ENCODE measurements at places on chromosomes 16 and 17.

DNA sequence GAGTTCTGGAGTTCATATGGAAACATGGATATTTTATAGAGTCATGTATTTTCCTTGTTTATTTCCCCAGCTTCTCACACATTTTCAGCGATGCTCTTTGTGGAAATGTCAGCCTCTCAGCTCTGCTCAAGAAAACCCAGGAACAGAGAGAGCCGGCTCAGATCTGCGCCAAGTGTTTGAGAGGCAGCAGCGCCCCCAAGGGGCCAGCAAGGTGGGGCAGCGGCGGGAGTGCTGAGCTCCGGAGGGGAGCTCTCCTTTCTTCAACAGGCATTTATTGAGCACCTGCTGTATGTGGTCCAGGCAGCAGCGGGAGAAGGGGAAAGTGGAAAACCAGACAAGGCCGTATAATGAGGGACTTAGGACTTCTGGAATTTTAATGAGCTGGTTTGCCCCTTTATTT is 421.1 kb upstream of the C16orf82 start:
- no peak for DNase-seq

- DNase-seq: no peak
These were observed 30.2 kb downstream of the SPHK1 start for GRCh38 chr17:76414334-76415295.

GRCh38 chr16:4709481-4709880 is 16.1 kb downstream of the NUDT16L1 start:
- DNase-seq: no peak

DNA sequence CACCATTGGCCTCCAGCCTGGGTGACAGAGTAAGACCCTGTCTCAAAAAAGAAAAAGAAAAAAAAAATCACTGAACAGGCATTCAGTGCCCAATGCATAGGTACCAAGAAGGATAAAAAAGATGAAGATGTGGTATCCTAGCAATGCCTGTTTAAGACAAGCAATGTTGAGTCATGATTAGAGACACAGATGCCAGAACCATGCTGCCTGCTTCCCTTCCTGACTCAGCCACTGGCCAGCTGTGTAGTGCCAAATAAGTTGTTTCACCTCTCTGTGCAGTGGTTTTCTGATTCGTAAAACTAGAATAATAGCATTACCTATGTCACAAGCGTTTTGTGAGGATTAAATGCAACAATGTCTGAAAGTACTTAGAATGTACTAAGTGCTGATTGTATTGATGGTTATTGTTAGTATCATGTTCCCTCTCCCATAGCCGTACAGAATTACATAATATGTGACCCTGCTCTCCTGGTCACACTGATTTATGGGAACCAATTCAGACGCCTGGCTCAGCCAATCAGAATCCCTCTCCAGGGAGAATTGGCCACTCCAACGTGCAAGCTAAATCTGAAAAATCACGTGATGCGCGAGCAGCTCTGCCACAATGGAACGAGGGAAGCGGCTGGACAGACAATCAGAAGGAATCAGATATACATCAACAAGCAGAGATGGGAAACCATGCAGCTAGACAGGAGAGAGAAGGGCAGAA is 241.9 kb downstream of the SLC39A11 start:
- no peak for DNase-seq

- DNase-seq: peak; percentile 37
These were observed 1.2 kb upstream of the FGF11 start for GRCh38 chr17:7437950-7438614.

GRCh38 chr17:9522074-9522473 is 53.5 kb downstream of the STX8 start:
- DNase-seq: no peak

DNA sequence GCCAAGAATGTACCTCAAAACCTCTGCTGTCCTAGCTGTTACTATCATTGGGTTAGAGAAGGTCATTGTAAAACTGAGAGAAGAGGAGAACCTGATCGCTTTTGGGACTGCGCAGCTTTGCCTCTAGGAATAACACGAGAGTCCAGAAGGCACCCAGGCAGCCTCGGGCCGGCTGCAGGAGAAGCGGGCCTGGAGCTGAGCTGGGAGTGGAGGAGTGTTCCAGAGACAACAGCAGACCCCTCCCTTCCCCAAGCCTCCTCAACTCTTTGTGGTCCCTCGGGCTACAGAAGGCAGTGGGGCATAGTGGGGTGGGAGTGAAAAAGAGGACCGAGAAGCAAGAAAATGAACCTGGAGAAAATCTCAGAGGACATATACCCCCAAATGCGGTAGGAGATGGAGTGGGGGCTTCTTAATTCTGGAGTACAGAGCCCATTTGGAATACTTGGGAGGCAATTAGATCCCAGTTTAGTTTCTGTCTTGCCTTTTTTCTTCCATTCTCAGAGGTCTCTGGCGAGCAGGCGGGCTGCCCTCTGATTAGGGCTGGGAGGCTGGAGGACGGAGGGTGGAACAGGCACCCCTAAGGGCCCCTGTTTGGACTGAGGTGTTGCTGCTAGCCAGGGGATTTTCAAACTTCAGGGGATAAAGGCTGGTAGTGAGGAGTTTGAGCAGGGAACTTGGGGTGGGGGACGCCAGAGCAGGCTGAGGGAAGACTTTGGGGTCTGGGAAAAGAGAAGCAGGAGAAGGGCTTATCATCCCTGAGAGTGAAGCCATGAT is 13.3 kb upstream of the HOXB2 start:
- no peak for DNase-seq

- DNase-seq: no peak
These were observed 118.9 kb downstream of the AATF start for GRCh38 chr17:37067555-37068111.

DNA sequence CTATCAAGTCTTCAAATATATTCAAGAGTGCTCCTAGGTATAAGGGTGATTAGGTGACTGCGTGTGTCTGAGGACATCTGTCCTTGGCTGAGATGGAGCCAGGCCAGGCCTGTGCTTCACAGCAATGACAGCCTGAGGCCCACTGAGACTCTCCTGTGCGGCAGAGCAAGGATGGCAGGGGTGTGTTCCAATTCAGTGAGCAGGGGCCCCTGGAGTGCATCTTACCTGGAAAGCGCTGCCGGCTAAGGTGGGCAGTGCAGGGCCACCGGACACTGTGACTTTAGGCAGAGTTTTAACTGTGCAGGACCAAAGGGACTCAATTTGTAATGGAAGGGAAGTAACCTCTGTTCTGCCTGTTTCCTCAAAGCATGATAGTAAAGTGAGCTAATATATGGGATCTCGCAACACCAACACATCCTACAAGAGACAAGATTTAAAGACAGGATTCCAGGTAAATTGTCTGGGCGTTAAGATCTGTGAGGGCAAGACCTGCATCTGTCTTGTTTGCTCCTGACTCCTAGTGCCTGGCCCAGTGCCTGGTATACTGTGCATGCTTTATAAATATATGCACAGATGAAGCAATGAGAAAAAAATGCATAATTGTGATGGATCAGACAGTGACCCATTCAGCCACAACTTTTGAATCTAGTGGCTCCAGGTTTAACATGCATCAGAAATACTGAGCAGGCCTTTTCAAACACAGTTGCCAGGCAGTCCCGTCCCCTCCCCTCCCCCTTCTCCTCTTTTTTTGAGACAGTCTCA is 86.7 kb downstream of the MRC2 start:
- DNase-seq: no peak

GRCh38 chr17:1958134-1958881 is 66.8 kb downstream of the RTN4RL1 start:
- DNase-seq: no peak

DNA sequence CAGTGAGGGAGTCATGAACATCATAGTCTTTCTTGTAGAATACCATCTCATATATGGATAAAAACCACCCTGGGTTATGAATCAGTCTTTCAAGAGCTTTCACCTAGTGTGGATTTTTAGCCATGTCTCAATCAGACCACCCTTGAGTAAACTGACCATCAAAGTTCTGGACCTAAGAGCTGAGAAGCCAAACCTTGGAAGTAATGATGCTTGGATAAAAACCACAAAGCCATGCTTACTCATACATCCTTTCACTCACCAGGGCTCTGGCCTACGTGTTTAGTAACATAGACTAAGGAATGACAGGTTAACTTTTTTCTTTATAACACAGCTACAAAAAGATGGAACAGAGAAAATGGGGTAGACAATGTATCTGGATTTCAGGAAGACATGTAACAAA is 167.2 kb downstream of the STX8 start:
- DNase-seq: no peak

GRCh38 chr16:72124761-72125634 is 31.4 kb downstream of the DHX38 start:
- DNase-seq: peak; percentile 14

- DNase-seq: no peak
These were observed 106.4 kb downstream of the YPEL2 start for GRCh38 chr17:59437791-59438281.

- no peak for DNase-seq
These were observed 1.8 kb upstream of the OR1E1 start for GRCh38 chr17:3400055-3400454.

- no peak for DNase-seq
These were observed 9.8 kb upstream of the KIF19 start for GRCh38 chr17:74316220-74316619.

GRCh38 chr16:11698271-11698689 is 30.0 kb downstream of the SNN start:
- peak; percentile 12 for DNase-seq

DNA sequence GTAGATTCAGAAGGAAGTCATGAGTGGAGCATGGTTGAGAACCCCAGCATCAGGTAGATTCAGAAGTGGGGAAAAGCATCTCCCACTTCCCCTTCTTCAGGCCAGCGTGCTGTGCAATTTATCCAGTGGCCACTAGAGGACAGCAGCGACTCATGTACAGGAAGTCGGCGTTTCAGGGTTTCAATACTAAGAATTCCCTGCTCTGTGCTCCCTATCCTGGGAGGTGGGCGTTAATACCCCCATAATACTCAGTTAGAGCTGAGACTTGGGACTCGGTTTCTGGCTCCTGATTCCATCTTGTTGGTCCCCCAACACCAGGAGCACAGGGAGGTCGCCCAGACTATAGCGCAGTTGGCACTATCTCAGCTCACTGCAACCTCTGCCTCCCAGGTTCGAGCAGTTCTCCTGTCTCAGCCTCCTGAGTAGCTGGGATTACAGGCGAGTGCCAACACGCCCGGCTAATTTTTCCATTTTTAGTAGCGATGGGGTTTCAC is 75.3 kb upstream of the AMZ2 start:
- peak; percentile 62 for DNase-seq

- no peak for DNase-seq
These were observed 42.9 kb upstream of the TEKT3 start for GRCh38 chr17:15384142-15384787.

DNA sequence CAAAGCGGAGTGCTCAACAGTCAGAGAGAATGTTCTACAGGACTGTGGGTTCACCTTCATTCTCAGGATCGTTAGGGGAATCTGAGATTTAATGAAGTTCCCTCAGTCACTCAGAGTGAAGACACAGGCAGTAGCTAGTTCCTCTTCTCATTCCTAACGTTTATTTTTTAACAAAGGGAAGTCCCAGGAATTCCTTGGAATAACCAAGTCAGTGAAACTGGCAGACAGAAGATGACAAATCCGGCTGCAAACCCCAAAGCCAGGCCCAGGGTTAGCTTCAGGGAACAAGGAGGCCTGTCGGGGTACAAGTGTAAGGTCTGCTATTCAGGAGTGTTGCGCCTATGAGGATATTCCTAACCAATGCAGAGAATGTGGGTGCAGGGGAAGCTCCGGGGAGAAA is 42.0 kb downstream of the COTL1 start:
- no peak for DNase-seq

GRCh38 chr17:10777131-10777807 is 26.6 kb downstream of the TMEM238L start:
- DNase-seq: no peak

DNA sequence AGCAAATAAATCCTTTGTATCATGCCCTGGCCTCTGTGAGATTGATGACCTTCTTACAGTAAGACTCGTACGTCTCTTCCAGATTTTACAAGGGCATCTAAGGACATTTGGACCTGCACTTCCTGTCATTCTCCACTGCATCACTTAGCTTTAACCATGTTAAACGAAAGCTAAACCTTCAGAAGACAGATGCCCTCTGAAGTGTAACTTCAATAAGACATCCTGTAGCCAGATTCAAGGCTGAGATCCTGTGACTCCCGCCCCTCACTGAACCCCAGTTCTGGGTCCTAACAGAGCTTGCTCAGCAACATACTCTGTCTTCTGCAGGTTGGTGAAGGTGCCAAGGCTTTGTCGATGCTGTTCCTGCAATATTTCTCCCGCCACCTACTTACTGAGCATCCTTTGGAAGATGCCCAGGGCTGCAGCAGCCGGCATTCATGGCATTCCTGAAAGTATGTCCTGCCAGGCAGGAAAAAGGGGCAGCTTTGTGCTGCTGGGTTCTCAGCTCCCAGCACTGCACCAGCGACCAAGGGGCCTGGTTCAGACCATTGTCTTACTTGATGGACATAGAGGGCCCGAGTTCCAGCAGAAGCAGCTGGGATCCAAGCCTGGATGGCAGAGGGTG is 131.1 kb downstream of the AXIN2 start:
- no peak for DNase-seq

GRCh38 chr17:42537826-42538451 is 1.9 kb downstream of the NAGLU start:
- no peak for DNase-seq

DNA sequence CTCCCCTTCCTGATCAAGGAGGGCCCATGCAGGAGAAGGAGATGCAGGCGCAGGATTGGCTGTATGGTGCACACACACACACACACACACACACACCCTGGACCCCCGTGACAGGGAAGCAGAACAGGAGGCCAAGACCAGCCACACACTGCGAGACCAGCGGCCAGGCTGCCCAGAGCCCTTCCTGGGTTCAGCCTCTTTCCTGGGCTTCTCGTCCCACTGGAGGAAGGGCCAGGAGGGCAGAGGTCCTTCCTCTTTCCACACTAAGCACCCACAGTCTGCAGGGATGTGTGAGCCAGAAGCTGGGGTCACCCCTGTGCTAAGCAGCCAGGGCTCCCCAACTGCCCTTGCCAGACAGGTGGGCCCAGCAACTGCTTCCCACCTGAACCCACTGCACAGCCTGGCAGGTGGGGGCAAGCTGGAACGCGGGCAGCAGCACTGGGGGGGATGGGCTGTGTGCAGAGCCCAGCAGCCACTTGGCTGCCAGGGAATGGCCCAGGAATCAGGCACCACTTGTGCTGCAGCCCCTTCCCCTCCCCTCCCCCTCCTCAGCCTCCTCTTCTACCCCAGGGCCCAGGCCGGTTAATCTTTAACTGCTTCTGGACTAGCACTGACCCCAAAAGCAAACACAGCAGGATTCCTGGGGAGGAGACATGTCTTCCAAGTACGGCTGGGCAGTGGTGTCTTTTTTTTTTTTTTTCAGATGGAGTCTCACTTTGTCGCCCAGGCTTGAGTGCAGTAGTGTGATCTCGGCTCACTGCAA is 44.6 kb upstream of the SLC38A10 start:
- DNase-seq: no peak
